ENCODE measurements at places on chromosomes 6 and 20.

DNA sequence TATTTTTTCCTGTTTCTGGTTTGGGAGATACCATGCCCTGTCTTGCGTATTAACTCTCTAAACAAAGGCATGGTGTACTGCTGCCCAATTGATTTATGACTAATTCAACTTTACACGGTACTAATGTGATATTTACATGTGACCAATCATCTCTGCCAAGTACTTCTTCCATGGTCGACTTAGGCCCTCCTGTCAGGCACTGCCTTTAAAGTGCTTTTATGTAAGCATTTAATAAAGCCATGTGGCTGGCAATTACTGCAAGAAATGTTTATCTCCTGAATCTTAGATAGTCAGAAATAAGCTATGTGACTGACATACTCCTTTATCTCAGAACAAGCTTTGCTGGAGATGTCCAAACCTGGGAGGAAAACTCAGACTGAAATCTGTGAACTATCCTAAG lies 323.4 kb downstream of the BTBD3 start:
- no peak for DNase-seq

GRCh38 chr6:84057908-84058307 lies 24.3 kb downstream of the MRAP2 start:
- DNase-seq: no peak

DNA sequence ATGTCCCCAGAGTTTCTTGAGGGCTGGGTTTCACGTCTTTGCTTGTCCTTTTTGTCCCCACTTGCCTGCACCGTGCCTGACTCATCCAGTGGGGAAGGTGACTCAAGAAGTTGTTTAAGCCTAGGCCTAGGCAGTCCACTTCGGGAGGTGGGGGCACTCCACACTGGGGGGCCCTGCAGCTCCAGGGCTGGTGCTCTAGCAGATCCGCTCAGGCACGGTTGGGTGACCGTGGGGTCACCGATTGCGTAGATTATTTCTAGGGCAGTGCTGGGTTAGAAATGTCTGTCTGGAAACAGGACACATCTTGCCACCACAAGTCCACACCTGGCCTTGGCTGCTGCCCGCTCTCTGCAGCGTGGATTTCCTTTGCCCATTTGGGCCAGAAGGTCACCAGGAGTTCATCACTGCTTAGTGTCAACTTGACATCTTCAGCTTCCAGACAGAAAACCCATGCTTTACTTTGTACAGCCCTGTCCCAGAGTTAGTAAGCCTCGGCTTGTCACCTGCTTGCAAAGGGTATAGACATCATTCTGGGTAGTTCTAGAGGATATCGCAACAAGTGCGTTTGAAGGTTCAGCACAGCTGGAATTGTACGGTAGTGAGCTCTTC lies 13.6 kb upstream of the C20orf144 start:
- DNase-seq: no peak

- no peak for DNase-seq
These were observed 43.2 kb downstream of the PHIP start for GRCh38 chr6:79034865-79035264.

DNA sequence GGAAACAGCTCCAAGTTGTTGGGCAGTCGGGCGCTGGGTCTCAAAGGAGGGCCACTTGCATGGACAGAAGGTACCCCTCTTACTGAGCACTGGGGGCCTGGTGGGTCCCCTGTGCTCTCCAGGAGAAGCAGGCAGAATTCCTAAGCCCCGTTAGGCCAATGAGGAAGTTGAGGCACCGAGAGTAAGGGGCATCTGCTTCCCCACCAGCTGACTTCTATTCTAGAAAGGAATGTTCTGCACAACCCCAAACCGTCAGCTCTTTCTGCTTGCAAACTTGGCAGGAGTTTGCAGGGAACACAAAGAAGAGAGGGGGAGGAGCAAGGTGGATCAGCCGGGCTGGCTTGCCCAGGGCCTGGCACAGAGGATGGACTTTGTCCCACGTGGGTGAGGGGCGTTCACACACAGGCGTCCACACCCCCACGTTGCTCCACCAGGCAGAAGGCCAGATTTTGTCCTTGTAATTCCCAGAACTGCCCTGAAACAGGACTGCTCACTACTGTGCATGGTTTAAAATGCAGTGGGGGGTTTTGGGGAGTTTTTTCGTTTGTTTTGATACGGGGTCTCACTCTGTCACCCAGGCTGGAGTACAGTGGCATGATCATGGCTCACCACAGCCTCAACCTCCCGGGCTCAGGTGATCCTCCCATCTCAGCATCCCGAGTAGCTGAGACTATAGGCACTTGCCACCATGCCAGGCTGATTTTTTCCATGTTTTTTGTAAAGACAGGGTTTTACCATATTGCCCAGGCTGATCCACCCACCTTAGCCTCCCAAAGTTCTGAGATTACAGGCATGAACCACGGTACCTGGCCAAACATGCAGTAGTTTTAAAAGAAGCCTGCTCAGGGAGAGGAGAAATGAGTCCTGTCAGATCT lies 93.3 kb downstream of the SNX5 start:
- DNase-seq: no peak

GRCh38 chr6:20162515-20162914 lies 49.8 kb downstream of the MBOAT1 start:
- DNase-seq: no peak

DNA sequence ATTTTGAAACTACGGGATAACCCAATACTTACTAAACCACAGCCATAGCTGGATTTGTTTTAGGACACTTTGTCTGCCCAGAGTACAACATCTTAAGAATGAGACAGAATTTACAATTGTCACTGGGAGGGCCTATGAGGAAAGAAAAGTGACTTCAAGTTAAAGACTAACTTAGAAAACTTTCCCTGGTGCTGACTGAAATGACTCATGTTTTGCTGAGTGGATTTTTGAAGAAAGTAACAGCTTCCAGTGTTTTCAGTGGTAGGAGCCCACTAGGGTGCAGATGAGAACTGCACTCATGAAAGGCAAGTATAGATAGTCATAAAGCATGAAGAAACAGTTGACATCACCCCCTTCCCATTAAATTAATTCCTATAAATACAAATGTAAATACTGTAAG lies 988.2 kb upstream of the MAP3K7 start:
- no peak for DNase-seq

- no peak for DNase-seq
These were observed 14.5 kb downstream of the HSPA1B start for GRCh38 chr6:31842053-31842452.

GRCh38 chr6:155130161-155130853 lies 133.5 kb upstream of the CLDN20 start:
- no peak for DNase-seq

GRCh38 chr6:52566201-52566600 lies 10.7 kb downstream of the TRAM2 start:
- no peak for DNase-seq

GRCh38 chr6:132758689-132759088 lies 985 bp upstream of the VNN2 start:
- no peak for DNase-seq

DNA sequence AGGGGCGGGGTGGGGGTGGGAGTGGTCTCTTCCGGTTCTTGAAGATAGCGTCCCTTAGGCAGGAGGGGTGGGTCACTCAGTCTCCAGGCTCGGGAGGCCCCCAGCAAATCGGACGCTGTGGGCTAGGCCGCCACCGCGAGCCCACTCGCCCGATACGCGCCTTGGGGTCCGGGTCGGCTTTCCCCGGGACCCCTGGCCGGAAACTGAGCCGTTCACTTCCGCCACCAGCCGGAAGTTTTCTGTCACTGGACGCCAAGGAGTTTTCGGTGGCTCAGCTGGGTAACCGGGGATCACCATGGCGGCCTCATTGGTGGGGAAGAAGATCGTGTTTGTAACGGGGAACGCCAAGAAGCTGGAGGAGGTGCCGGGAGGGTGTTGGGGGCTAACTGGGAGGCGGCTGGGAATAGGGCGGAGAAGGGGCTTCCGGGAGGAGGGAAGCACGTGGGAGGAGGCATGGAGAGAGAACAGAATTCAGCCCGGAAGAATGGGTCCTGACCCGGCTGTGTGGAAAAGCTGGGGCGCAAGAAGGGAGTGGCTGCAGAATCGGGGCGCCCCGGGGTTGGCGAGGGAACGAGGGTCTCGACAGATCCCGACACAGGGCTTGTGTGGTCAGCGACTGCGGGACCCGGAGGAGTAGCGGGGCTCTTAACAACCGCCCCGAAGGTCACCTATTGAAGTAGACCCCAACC lies at the start of gene ITPA:
TSS of gene ITPA (plus strand) at position 242 of the 689 bp plus-strand sequence. CDS start at position 296, 54 bp downstream.
- peak; percentile 92 for DNase-seq

GRCh38 chr6:67775333-67775732 lies 859.7 kb upstream of the ADGRB3 start:
- no peak for DNase-seq

- no peak for DNase-seq
These were observed 1.4 kb upstream of the PCMTD2 start for GRCh38 chr20:64254156-64254555.

DNA sequence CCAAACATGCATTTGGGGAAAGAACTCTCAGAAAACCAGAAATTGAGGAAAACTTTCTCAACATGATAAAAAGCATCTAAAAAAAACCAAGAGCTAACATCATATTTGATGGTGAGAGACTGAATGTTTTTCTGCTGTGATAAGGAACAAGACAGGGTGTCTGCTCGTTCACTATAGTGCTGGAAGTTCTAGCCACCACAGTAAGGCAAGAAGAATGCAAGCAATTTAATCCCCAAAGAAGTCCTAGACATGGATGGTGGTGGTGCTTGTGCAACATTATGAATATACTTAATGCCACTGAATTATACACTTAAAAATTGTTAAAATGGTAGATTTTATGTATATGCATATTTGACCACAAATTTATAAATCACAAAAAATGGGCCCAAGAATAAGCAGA lies 53.4 kb downstream of the LYRM2 start:
- DNase-seq: no peak

DNA sequence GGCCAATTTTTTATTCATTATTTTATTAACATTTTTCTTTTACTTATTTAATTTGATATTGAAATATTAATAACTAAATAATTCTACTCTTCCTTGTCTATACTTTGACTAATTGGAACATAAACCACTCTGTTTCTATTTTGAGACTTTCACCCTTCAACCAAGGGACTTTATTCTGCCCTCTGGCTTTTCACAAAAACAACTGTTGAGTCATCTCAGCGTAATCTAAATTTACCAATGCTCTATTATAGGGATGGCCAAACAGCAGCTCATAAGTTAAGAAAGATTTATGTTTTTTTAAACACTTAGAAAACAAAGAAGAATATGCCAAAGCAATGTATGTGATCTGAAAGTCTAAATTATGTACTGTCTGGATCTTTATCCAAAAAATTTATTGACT lies 46.7 kb downstream of the DOP1A start:
- no peak for DNase-seq

Data from HuH-7 (cell line).